PC-9 (cell line): ENCODE measurements at places on chromosomes 5 and 9. TPM values are rescaled to one million over a fixed set of nuclear protein-coding genes. Genes with fewer than 3 reads are reported as not detected.

The FAM81B gene
- 1.8 and 5.0 TPM in 2 replicates for total RNA-seq

DNA sequence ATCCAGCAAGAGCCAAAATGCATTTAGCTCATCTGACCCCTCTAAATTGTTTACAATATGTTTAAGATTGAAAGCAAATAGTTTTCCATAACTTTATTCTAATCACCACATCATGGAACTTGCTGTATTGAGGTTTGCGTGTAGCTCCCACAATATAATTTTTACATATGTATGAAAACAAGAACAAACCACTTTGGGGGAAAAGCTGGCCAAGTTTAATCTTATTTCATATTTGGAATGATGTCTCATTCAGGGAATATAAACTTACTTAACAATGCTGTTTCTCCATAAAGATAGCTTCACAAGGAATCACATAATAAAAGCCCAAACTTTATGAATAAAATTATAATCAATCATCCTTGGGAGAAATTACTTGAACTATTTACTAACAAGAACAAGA is 194.6 kb upstream of the PCSK5 start:
- DNase-seq = no peak

GRCh38 chr9:81490605-81491331 is 198.6 kb downstream of the TLE1 start:
- peak; percentile 4 for DNase-seq

DNA sequence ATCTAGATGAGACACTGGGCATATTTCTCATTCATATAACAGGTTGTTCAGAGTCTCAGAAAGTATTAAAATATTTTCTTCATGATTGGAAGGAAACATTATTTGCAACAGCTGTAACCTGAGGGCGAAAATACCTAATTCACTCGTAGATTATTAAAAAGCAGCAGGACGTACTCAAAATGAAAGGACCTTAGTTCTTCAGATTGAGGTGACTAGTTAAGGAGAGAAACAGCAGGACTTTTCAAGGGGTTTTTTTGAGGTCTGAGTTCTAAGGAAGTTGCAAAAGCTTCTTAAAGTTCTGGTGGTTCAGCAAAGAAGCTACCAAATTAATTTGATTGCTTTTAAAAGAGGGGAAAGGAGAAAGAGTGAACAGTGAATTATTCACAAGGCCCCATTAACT is 174.9 kb downstream of the TMEM161B start:
- no peak for DNase-seq

- no peak for DNase-seq
Observed at GRCh38 chr5:74233091-74233490, 407.4 kb downstream of the ENC1 start.

The GRM6 gene
- total RNA-seq = not detected in 2 replicates

The QSOX2 gene
- total RNA-seq = 34.6 and 40.8 TPM in 2 replicates

- DNase-seq = no peak
Observed at GRCh38 chr5:75965292-75965691, 117.9 kb upstream of the SV2C start.

DNA sequence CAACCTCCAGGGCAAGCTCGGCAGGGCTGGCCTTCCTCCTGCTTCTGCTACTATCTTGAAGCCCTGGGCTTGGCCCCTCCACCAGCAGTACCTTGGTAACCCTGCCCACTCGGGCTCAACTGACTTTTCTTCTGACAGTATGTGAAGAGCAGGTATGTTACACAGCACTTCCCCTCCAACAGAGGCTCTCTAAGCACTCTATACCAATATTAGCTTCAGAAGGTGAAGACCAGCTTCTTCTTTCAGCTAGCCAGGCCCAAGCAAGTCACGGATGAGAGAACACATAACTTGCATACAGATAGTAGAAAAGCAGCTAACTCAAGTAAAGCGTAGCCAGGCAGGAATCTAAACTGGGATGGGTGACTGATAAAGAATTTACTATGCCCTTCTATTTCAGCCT is 64.3 kb downstream of the FEM1C start:
- no peak for DNase-seq

The FRMD3 gene
- total RNA-seq = 1.4 and 1.9 TPM in 2 replicates

DNA sequence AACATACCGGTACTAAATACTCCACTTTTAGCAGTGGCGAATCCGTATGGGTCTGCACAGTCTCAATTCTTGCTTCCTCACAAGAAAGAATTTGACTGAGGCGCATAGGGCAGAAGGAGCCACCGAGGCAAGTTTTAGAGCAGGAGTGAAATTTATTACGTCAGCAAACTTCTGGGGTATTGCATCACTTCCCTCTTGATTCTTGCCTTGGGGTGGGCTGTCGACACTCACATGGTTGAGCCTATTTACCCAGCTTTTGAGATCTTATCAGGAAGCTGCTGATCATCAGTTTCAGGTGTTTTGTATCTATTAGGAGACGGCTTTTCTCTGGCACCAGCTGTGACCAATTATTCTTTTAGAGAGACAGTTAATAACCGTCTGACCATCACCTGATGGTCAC is 111.5 kb upstream of the CCNH start:
- no peak for DNase-seq

DNA sequence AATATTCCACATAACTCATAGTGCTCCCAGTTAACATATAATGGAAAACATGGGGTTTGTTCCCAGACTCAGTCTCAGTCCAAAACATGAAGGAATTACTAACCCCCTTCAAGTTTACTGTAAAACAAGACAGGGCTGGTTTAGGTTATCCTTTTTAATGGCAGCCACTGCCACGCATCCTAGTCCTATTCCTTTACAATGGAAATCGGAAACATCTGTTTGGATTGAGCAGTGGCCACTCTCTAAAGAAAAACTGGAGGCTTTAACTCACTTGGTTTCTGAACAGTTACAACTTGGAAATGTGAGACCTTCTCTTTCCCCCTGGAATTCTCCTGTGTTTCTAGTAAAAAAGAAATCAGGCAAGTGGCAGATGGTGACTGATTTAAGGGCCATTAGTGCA is 609.9 kb upstream of the ACO1 start:
- no peak for DNase-seq

DNA sequence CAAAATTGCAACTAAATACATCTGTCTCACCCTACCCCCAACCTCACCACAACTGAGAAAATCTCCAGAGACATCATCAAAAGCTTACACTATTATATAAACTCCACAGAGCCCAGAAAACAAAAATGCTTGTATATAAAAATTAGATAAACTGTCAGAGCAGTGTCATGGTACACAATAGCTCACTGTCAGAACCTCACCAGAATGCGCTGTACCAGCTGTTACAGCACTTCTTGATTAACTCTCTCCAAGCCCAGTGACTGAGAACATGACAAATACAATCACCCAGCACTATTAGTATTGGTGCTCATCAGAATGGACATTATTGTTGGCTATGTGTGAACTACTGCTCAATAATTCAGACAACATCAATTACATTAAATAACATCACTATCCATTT is 65.7 kb downstream of the ZDHHC21 start:
- no peak for DNase-seq

DNA sequence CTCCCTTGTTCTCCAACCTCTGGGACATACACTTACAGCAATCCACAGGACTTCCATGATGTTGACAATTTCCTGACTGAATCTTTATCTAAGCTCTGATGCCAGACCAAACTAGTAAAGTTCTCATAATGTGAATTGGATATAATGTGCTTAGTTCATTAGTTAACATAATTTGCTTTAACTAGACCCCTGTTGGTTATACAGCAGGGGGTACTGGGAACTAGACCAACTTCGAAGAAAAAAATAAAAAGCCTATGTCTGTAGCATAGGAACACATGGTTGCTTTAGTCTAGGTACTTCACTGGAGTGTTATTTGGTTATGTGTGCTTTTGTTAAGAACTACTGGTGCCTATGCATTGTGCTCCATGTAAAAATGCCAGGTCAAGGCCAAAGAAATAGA is 173.8 kb downstream of the ADAMTS6 start:
- DNase-seq = no peak

DNA sequence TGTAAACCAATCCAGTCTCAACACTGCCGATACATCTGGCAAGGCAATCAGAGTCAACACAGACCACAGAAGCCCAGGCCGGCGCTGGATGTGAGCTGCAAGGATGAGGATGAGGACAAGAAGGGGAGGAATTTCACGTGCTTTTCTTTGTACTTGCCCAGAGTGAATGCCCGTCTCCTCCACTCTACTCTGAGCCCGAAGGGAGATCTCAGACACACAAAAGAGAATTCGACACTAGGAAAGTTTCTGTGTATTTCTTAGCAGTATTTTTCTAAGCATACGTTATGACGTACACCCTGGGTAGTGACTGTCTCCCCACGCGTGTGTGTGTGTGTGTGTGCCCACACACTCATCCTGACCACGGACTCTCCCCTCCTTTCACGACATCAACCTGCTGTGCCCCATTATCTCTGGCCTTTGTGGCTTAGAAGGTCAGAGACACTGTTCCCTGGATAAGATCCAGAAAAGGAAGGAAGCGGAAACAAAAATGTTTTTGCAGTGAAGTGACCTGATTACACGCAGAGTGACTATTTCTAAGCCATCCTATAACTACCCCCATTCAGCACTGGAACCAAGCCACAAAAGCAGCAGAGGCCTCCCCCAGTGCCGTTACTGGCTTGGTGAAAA is 227.3 kb upstream of the DAPK1 start:
- no peak for DNase-seq

The ZDHHC11 gene
- 13.1 and 19.1 TPM in 2 replicates for total RNA-seq

DNA sequence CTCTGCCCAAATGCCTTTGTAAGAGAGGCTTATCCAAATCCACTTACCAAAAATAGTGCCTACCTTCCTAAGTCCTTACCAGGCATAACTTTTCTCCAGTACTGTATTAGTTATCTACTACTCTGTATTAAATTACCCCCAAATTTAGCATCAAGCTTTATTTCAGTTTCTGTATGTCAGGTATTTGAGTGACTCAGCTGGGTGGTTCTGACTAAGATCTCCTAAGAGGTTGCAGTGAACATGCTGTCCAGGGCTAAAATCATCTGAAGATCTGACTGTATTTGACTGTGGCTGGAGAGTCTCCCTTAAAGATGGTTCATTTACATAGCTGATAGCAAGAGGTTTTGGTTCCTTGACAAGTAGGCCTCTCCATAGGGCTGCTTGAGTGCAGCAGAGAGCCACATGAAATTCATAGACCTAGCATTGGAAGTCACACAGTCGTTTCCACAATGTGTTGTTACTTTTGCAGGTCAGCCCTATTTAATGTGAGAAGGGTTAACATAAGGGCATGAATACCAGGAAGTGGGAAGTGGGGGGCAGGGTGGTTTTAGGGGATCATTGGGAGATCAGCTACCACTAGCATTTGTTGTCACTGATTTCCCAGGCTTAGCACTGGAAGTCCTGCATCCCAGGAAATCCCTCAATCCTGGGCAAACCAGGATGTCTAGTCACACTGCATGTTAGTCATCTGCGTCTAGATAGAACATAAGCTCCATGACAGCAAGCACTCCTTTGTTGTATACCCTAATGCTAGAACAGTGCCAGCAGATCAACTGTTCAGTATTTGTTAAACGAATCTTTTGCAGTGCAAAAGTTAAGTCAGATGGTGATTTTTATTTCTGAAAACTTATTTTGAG is 2.0 kb upstream of the ZNF622 start:
- DNase-seq = no peak

The FOXD4L6 gene
- 0.20 TPM in 1 of 2 replicates, not detected in the other for total RNA-seq
